Psoas muscle (tissue), 8 donors: ENCODE measurements at places on chromosomes 12 and 14. TPM values are rescaled to one million over a fixed set of nuclear protein-coding genes. Genes with fewer than 3 reads are reported as not detected.

FERMT2 gene
- 79.5 TPM for total RNA-seq

LUM gene
- total RNA-seq = 19.7 TPM

ZNF410 gene
- total RNA-seq = 13.1 TPM

OR6C2 gene
- total RNA-seq = not detected

TPH2 gene
- total RNA-seq = not detected

TAS2R43 gene
- 0.36 TPM for total RNA-seq

RTL1 gene
- not detected for total RNA-seq

SLC25A47 gene
- not detected for total RNA-seq

ANKRD33 gene
- total RNA-seq = not detected

ASB2 gene
- total RNA-seq = 274 TPM

DHRS1 gene
- 2.4 TPM for total RNA-seq

DHRS4L2 gene
- total RNA-seq = 25.9 TPM

GRCh38 chr12:124538194-124539082 lies 29.0 kb downstream of the NCOR2 start:
- no peak for DNase-seq

DNA sequence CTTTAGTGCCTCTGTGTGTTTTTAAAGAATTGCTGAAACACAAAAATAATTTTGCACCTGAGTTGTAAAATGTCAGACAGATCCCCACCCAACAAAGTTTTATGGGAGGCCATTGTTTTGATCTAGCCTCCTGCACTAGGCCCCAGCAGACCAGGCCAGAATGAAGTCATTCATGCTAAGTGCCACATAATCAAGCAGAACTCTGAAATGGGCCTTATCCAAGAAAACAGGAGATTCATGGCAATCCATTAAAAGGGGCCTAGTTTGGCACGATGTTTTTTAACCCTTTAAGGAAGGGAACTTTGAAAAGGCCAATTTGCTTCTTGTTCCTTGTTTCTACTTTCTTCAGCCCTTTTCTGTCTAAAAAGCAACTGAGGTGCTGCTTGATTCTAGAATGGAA lies 260.9 kb downstream of the ITPR2 start:
- no peak for DNase-seq

GRCh38 chr12:33634544-33634943 lies 194.9 kb upstream of the SYT10 start:
- DNase-seq = no peak

DNA sequence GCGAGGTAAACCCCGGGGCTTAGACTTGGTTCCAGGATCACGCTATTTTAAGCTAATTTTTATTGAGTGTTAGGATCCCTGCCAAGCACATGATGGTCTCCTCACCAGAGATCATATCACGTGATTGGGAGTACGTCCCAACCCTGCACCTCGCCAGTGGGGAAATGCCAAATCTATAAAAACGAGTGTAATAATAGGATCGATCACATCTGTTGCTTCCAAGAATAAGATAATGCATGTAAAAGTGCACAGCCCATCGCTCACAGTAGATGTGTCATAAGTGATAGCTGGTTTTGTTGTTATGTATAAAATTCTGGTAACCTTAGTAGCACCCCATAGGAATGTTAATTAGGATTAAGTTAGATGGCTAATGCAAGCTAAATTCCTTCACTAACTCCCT lies 581.0 kb upstream of the TMEM132C start:
- DNase-seq = no peak

DNA sequence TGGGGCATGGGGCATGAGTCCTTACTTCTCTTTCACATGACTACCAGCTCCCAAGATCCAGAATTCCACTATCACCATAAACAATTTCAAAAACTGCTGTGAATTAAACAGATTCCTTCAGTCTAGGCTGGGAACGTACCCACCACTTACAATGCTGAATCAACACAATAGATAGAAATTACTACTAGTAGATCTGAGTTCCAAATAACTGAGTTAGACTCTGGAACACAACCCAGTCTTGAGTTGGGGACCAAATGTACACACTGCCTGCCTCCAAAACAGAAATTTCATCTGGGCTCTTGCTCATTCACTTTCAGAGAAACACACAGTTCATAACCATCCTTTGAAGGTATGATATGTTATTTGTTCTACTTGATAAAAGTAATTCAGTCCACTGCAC lies 8.9 kb downstream of the CORO1C start:
- no peak for DNase-seq

GRCh38 chr14:77883131-77883846 lies 83.4 kb downstream of the ADCK1 start:
- peak; percentile 28 for DNase-seq

GRCh38 chr12:28121433-28121832 lies 68.8 kb upstream of the CCDC91 start:
- DNase-seq = no peak

GRCh38 chr12:20089077-20089476 lies 279.3 kb upstream of the PDE3A start:
- no peak for DNase-seq

GRCh38 chr12:23834076-23834475 lies 115.4 kb downstream of the SOX5 start:
- no peak for DNase-seq

DNA sequence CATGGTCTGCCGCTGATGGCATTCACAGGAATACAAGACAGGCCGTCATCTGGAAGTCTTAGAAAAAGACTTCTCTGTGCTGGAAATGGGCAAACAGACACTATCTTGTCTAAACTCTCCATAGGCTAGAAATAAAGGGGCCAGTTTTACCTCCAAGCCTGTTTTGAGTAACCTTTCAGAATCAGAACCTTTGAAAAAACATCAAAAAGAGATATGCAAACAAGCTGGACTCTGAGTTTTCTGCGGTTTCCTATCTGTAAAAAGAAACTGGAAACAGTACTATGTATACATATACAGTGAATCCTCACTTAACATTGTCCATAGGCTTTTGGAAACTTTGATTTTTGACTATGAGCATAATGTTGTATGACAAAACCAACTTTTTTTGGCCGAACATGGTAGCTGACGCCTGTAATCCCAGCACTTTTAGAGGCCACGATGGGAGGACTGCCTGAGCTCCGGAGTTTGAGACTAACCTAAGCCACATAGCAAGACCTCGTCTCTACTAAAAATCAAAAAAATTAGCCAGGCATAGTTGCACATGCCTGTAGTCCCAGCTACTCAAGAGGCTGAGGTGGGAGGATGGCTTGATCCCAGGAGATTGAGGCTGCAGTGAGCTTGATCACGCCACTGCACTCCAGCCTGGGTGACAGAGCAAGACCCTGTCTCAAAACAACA lies 92.9 kb upstream of the MAX start:
- DNase-seq = no peak

DNA sequence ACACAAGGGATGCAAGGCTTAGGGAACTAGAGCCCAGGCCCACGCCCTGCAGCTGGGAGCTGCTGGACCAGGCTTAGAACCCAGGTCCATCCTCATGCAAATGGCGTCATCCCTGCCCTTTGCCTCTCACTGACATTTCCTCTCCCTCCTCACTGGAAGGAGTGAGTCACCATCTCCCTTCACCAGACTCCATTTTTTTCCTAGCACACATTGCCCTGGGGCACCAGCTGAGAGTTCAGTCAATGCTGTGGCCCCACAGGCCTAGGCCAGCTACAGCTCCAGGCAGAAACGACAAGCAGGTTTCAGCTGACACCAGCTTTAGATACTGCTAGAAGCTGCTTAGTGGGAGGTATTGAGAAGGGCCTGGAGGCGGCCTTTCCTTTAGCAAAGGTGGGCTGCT lies 98.9 kb downstream of the RIMBP2 start:
- no peak for DNase-seq

GRCh38 chr14:97458661-97459579 lies 661.7 kb downstream of the VRK1 start:
- peak; percentile 52 for DNase-seq

DNA sequence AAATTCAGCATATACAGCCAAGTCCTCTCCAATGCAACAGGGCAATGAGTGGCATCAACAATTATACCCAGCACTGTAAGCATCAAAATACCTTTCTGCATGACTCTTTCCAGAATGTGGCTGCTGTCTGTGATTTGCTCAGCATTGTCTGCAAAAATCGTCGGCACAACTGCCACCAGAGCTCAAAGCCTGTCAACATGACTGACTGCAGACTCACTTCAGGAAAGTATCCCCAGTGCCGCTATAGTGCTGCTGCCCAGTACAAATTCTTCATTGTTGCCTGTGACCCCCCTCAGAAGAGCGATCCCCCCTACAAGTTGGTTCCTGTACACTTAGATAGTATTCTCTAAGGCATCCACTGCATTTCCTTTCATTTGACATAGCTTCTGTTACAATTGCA lies 735 bp downstream of the RNASE6 start:
- DNase-seq = no peak

- no peak for DNase-seq
Measured at GRCh38 chr12:12007001-12007712, 63.6 kb upstream of the BCL2L14 start.

- no peak for DNase-seq
Measured at GRCh38 chr12:52847335-52848102, 1.3 kb downstream of the KRT78 start.

DNA sequence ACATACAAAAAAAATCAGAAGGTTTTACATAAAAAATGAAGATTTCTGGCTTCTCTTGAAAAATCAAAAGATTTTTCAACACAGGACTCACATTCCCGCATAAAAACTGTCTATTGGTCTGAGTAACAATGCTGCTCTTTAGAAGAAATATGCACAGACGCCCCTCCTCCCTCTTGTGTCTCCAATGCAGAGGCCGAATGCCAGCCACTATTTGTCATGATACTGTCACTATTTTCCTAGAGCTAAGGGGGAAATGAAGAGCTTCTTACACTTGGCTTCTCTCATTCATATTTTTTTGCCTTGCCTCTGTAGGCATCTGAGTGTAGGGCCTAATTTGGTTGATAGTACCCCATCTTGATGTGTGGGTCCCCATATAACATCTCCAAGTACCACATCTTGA lies 98.0 kb downstream of the BBS10 start:
- no peak for DNase-seq

DNA sequence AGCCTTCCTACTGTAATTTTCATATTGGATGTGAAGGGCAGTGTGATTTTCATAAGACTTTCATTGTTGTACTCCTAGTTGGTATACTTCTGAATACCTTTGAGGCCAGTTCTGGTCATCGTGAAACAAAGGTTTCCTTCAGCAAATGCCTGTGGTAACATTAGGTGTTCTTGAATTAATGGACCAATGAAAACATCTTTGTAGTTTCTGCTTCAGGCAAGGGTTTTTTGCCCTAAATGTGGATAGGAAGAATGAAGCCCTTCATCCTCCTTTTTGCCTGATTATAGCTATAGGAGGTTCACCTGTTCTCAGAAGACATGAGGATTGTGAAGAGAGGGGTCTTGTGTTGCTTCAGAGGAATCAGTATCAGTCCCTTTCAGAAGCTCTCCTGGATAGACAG lies 60.7 kb downstream of the PTPN11 start:
- no peak for DNase-seq

- no peak for DNase-seq
Measured at GRCh38 chr14:98665007-98665406, 607.0 kb downstream of the BCL11B start.

DNA sequence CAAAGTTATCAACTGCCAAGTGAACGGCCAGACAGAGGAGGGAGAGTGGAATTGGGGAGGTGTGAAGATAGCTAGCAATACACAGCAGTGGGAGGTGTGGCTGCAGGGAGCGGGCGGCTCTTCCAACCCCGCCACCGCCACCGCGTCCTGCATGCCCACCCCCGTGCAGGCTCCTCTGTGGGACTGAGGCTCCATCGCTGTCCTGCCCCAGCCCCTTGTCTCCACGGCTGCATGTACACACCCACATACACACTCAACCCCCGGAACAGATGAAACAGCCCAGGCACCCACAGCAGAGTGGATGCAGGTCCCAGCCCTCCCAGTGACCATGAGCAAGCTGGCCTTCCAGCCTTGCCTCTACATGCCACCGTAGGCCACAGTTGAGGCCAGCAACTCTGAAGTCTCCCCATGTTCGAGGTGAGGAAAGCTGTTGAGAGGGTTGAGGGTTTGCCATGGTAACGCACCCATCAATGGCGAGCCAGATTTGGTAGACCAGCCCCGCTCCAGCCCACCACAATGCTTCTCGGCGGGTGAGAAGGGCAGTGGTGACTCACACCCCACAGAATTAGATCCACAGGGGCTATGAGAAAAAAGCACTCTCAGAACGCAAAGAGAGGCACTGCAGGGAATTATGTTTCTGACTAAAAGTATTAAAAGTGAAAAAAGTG lies 39.3 kb downstream of the PITPNM2 start:
- no peak for DNase-seq

- no peak for DNase-seq
Measured at GRCh38 chr12:103854372-103854973, 13.4 kb upstream of the NT5DC3 start.

- peak; percentile 46 for DNase-seq
Measured at GRCh38 chr14:53304726-53305381, 151.7 kb upstream of the DDHD1 start.

GRCh38 chr14:65478596-65478995 lies 66.1 kb downstream of the FUT8 start:
- no peak for DNase-seq

DNA sequence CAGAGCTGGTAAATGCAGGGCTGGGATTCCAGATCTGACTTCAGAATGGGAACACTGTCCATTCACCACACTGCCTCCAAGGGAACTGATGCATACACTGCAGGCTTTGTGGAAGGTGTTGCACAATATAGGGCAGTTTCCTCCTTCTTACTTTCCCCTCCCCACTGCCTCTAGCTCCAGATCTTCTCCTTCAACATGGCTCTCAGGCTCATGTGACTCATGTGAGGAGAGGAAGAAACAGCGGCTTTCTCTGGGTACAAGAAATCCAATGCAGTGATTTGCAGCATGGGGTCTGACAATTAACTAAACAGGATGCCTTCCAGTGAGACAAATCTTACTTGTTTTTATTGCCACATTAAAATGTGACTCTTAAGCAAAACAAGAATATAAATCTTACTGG lies 447.6 kb upstream of the CCDC196 start:
- DNase-seq = no peak

- DNase-seq = no peak
Measured at GRCh38 chr12:109949089-109949488, 47.1 kb downstream of the GIT2 start.

DNA sequence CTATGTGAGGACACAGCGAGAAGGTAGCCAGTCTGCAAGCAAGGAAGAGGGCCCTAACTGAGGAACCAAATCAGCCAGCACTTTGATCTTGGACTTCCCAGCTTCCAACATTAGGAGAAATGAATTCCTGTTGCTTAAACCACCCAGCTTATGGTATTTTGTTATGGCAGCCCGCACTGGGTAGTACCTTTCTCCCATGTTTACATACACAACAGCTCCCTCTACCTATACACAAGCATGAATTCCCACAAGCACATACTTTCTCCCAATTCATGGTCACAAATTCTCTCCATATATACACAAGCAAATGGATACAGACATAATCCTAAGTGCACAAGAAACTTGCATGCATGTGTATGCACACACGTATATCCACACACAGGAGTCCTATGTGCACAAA lies 7.4 kb downstream of the ITGB7 start:
- no peak for DNase-seq

DNA sequence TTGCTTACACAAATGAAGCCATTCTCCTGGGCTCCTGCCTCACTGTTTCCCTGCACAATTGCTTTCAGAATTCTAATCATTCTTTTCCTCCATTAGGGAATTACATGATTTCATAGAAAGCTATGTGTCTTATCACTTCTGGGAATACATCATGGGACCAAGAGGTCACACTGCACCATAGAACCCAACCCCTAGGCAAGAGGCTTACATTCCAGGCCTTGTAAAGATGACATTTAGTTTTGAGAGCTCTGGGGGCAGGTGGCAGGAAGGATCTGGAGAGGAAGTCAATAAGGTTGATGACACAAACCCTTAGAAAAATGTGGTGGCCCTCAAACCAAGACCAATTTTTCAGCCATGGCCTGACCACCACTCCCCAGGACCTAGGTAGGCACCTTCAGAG lies 57.1 kb downstream of the NUAK1 start:
- no peak for DNase-seq
